LoVo (cell line): ENCODE measurements at places on chromosomes 2 and 18.

DNA sequence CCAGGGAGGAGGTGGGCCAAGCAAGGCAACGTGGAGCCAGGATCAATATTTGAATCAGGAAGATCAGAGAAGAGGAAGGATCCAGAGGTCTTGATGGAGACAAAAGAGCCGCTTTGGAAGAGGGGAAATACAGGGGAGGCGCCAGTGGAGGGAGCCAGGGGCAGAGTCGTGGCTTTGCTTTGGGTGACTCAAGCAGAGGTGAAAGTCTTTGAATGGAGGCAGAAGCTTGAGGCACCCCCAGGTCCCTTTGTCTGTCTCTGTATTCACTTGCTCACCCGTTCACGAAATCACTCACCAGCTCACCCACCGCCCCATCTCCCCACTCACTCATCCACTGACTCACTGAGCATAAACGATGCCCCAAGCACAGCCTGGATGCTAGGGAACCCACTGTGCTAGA, 134.1 kb downstream of the ACOXL start:
- no peak for DNase-seq

GRCh38 chr2:8550937-8551621, 130.8 kb upstream of the ID2 start:
- DNase-seq = no peak

DNA sequence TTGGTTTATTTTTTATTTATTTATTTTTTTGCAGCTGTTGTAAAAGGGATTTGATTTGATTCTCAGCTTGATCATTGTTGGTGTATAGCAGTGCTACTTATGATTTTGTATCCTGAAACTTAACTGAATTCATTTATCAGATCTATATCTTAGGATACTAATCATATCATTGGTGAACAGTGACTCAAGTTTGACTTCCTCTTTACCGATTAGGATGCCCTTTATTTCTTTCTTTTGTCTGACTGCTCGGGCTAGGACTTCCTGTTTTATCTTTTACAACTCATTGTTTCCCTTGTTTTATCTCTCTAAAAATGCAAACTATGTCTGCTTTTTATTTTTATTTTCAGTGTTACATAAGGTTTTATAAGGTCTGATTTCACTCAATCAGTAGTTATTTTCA, 23.6 kb downstream of the SP100 start:
- no peak for DNase-seq

GRCh38 chr2:113966832-113967231, 76.9 kb downstream of the ACTR3 start:
- DNase-seq = no peak

DNA sequence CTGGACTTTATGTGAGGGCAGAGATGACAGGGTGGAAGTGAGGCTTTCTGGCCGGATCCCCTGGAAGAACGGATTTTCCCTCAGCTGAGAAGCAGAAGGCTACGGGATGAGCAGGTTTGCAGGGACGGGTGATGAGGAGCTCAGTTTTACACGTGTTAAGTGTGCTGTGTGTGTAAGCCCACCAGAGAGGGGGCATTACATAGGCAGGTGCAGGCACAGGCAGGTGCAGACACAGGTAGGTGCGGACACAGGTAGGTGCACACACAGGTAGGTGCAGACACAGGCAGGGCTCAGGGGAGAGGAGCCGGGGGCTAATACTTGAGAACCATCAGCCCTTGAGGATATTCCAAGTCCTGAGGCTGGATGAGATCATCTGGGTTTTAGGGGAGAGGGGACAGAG, 107.7 kb downstream of the COPS8 start:
- no peak for DNase-seq
